Heart left ventricle (tissue), 16 donors: ENCODE measurements at places on chromosomes 4 and X.

DNA sequence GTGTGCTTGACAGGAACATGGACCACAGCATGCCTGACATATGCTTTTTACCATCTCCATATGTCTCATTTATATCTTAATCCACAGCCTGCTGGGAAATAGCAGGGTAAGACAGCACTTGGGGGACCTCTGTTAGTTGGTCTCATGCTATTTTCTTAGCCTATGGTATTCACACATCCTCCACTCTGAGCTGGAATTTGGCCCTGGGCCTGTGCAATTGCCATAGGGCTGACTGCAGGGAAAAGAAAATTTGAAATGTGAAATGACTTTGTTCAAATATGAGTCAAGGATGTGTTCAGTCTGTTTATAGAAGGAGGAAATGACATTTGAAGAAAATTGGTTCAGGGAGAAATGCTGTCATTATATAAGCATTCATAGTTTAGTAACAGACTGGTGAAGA is 9.6 kb upstream of the MAP7D3 start:
- H3K4me1 ChIP-seq = peaks cover 7% of the 10 kb centered on the region
- no peak overlapping the region for H3K27ac ChIP-seq
- DNase-seq = no peak
- no peaks in the 10 kb centered on the region for H3K36me3 ChIP-seq

DNA sequence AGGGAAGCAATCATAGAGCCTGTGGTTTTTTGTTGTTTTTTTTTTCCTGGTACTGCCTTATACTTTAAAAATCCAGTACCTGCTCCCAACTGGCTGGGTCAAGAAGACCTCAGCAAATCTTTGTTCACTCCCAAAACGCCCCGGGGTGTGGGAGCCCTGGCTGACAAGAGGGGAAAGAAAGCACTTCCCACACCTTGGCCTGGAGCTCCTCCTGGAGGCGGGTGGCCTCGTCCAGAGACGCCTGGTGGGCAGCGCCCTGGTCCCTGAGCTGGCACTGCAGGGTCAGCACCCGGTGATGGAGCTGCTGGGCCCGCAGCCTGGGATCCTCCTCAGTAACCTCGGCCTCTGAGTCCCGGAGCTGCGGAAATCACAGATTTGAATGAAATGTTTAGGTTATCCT is 38.2 kb downstream of the C4orf50 start:
- no peaks in the 10 kb centered on the region for H3K4me1 ChIP-seq
- no peaks in the 10 kb centered on the region for H3K36me3 ChIP-seq
- H3K27ac ChIP-seq = no peak overlapping the region
- H3K27me3 ChIP-seq = peaks cover 29% of the 10 kb centered on the region
- H3K4me3 ChIP-seq = no peak overlapping the region

DNA sequence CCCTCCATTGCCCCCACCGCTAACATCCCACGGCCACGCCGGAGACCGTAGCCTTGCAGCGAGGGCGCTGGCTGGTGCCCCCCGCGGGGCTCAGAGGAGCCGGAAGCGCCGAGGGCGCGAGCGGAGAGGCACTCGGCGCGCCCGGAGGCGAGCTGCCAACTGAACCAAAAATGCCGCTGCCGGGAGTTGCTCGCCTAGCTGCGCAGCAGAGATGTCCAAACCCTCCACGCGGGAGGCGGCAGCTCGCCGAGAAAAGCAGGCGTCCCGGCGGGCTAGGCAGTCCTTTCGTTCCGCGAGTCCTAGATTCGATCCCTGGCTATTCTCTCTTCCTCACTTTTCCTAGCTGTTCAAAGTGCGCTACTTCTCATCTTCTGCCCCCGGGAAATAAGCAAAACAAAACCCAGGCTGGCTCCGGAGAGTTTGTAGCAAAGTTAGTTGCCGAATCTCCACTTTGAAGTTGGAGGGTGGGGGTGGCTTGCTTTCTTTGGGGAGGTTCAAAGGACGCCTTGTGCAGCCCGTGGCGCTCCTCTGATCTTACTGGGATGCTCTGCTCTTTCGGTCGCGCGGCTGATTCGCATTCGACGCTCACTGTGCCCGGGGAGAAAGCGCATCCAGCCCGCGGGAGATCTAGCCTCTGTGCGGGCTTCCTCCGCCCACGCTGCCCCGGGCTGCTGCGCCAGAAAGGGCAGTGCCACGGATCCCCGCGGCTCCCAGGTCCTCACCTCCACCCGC is 723 bp downstream of the NKX6-1 start:
- H3K27me3 ChIP-seq = peaks cover 100% of the 10 kb centered on the region
- no peak for DNase-seq
- peaks cover 40% of the 10 kb centered on the region for H3K4me1 ChIP-seq
- peak overlapping the region; percentile 55 for H3K4me3 ChIP-seq
- no peaks in the 10 kb centered on the region for H3K36me3 ChIP-seq
- no peak overlapping the region for H3K27ac ChIP-seq

- H3K27ac ChIP-seq = no peak overlapping the region
- DNase-seq = no peak
- peaks cover 36% of the 10 kb centered on the region for H3K27me3 ChIP-seq
- no peak overlapping the region for H3K4me3 ChIP-seq
- no peaks in the 10 kb centered on the region for H3K36me3 ChIP-seq
Measured at GRCh38 chr4:92307181-92307580, 3.4 kb downstream of the GRID2 start.

- no peaks in the 10 kb centered on the region for H3K36me3 ChIP-seq
- H3K27me3 ChIP-seq = no peaks in the 10 kb centered on the region
- DNase-seq = no peak
- H3K27ac ChIP-seq = no peak overlapping the region
Measured at GRCh38 chr4:118102195-118102594, 67.9 kb downstream of the NDST3 start.

- H3K4me1 ChIP-seq = no peaks in the 10 kb centered on the region
- no peaks in the 10 kb centered on the region for H3K36me3 ChIP-seq
- no peak for DNase-seq
- no peak overlapping the region for H3K4me3 ChIP-seq
Measured at GRCh38 chr4:68076194-68076593, 53.5 kb downstream of the TMPRSS11F start.

GRCh38 chrX:11881485-11882170 is 123.6 kb downstream of the MSL3 start:
- no peaks in the 10 kb centered on the region for H3K36me3 ChIP-seq
- H3K27me3 ChIP-seq = no peaks in the 10 kb centered on the region
- DNase-seq = no peak
- no peak overlapping the region for H3K4me3 ChIP-seq
- H3K27ac ChIP-seq = no peak overlapping the region
- H3K4me1 ChIP-seq = no peaks in the 10 kb centered on the region

GRCh38 chr4:5566526-5566925 is 141.8 kb downstream of the EVC2 start:
- peaks cover 50% of the 10 kb centered on the region for H3K36me3 ChIP-seq
- H3K27ac ChIP-seq = no peak overlapping the region
- no peaks in the 10 kb centered on the region for H3K4me1 ChIP-seq
- no peak for DNase-seq
- H3K27me3 ChIP-seq = no peaks in the 10 kb centered on the region

- H3K27me3 ChIP-seq = peaks cover 96% of the 10 kb centered on the region
- H3K36me3 ChIP-seq = no peaks in the 10 kb centered on the region
- peaks cover 6% of the 10 kb centered on the region for H3K4me1 ChIP-seq
- no peak overlapping the region for H3K27ac ChIP-seq
Measured at GRCh38 chr4:84491481-84491880, 7.6 kb downstream of the NKX6-1 start.

GRCh38 chr4:152369203-152369901 is 166.5 kb downstream of the FBXW7 start:
- no peak overlapping the region for H3K4me3 ChIP-seq
- H3K27me3 ChIP-seq = no peaks in the 10 kb centered on the region
- no peak overlapping the region for H3K27ac ChIP-seq
- DNase-seq = no peak
- H3K4me1 ChIP-seq = peaks cover 24% of the 10 kb centered on the region
- H3K36me3 ChIP-seq = no peaks in the 10 kb centered on the region

DNA sequence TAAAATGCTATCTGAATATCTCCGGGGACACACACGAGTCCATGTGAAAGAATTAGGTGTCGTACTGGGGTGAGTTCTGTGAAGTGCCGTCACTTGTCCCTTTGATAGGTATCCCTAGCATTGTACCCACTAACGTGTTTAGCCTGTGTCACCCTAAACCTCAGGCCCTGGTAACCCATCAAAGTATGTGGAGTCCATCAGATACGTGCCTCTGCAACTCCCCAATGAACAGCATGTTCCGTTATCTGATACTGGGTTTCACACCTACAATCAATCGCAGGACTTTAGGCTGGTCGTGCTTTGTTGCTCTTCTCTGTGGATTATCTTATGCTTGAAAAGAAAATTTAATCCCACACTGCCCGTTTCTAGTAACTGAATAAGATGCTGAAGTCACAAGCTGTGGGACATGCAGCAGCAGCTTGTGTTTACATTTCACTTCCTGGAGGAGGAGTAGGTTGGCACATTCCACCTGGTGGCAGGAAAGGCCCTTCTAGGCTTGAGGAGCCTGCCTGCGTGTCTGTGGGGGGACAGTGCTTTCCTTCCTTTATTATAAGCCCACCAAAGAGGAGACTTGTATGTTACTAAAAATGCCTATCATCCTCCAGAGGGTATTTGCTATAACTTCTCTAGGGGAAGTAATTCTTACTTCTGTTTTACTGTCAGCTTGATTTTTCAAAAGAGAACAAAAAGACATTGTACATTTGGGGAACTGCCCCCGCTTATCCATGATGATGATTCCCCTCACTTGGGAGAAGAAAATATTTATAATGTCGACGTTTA is 127.2 kb downstream of the FNIP2 start:
- DNase-seq = no peak
- H3K4me3 ChIP-seq = no peak overlapping the region
- H3K36me3 ChIP-seq = no peaks in the 10 kb centered on the region
- H3K27ac ChIP-seq = no peak overlapping the region

- no peaks in the 10 kb centered on the region for H3K27me3 ChIP-seq
- H3K36me3 ChIP-seq = no peaks in the 10 kb centered on the region
- DNase-seq = no peak
Measured at GRCh38 chr4:136841526-136841925, 690.8 kb downstream of the PCDH18 start.

DNA sequence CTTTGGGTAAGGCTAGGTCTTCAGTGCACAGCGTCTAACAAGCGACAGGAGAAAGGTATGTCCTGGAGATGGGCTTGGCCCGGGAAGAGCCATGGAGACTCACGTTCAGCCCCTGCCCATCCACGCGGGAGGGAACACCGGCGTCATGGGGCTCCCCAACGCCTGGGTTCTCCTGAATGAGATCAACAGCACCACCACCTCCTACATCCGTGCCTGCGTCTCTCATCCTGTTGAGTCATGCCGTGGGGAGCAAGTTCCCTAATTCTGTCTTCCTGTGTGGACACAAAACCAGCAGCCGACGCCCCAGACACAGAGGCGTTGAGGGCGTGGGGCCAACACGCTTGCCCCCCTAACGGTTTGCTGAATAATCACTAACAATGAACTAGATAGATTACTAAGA is 20.1 kb upstream of the IL3RA start:
- H3K27me3 ChIP-seq = no peaks in the 10 kb centered on the region
- peak overlapping the region; percentile 45 for H3K27ac ChIP-seq
- no peak overlapping the region for H3K4me3 ChIP-seq
- no peaks in the 10 kb centered on the region for H3K36me3 ChIP-seq
- DNase-seq = peak; percentile 79
- no peaks in the 10 kb centered on the region for H3K4me1 ChIP-seq
